Activated naive CD8-positive, alpha-beta T cell treated with anti-CD3 and anti-CD28 coated beads for 36 hours (primary cell): ENCODE measurements at places on chromosomes 5 and 9.

DNA sequence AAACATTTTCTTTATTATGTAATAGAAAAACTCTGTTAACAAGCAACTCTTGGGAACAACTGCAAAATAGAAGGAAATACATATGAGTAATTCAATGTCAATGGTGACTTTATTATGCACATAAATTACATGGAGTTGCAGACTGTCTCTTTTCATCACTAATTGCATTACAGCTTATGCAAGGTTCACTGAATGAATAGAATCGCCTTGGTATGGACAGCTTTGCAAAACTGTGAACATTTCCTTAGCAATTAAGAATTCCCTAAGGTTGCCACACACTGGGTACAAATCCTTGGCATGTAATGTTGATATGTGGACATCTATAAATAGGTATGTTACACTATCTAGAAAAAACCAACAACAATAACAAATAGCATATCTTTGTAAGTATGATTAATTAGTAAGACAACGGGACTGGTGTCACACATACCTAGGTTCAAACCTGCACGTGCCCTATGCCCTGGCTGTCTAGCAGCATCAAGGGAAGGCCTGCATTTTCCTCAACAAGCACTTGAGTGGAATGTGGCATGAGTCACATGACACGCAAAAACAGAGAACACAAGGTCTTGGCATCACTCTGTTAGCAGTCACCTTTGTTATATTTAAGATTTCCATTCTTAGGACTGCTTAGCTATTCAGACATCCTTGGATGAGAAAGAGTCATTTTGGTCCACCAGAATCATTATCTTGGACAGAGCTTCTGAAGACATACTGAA lies 263.9 kb downstream of the CTNND2 start:
- no peak for DNase-seq

GRCh38 chr5:160084144-160084543 lies 35.1 kb downstream of the PWWP2A start:
- no peak for DNase-seq

- DNase-seq, result no peak
These were observed 6.1 kb downstream of the CSNK1G3 start for GRCh38 chr5:123518111-123518510.

DNA sequence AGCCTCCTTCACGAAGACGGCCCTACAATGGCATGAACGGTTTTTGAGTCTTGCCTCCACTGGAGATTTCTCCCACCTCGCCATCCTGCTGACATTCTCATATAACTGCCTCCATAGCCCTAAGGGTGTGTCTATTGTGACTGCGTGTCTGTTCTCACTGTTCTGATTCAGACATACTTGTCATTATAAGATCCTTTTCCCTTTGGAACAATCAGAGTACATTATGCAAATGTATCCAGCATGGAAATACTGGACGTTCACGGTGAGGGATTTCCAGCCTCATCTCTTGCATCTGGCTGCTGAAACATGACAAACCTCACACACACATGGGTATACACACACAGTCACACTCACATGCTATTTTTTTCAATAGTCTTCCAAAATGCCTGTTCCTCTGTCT lies 402.1 kb downstream of the DIRAS2 start:
- DNase-seq, result no peak
